CD8-positive, alpha-beta memory T cell (primary cell): ENCODE measurements at places on chromosomes 1 and 21. TPM values are rescaled to one million over a fixed set of nuclear protein-coding genes. Genes with fewer than 3 reads are reported as not detected.

DNA sequence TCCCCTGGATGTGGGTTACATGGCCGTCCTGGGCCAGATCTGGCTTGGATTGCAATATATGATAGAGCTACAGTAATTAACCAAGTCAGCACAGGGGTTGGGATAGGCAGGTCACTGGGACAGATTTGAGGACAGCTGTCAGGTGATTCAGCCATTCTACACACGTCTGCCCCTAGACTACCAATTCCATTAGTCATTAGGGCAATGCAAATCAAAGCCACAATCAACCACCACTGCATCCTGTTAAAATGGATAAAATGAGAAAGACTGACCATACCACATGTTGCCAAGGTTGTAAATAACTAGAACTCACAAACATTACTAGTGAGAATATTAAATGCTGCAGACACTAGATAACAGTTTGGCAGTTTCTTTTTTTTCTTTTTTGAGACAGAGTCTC lies 16.0 kb downstream of the C21orf58 start:
- DNase-seq, result no peak
- no peaks in the 10 kb centered on the region for H3K4me1 ChIP-seq
- H3K4me3 ChIP-seq, result no peak overlapping the region

- no peak overlapping the region for H3K27ac ChIP-seq
- no peak for DNase-seq
- no peaks in the 10 kb centered on the region for H3K4me1 ChIP-seq
- H3K4me3 ChIP-seq, result no peak overlapping the region
Measured at GRCh38 chr1:242802973-242803372, 278.5 kb upstream of the PLD5 start.

DNA sequence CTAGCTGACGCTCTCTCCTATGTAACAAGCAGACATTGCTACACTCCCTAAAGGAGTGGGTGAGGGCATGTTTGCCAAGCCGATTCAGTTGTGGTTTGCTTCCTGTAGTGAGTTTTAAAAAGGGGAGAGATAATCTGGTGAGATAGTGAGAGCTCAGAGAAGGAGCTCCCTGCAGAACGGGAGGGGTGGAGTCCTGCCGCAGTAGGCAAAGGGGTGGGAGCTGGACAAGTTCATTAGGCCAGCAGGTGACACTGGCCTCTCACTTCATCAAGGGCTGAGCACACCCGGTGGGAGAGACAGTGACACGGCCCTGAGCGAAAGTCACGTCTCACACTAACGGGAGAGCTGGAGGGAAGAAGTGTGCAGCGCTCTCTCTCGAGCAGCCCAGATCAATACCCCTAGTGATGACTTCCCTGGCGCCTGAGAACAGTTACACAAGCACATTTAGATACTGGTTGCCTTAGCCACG lies 144.0 kb upstream of the CD34 start:
- H3K27ac ChIP-seq, result no peak overlapping the region
- no peaks in the 10 kb centered on the region for H3K4me1 ChIP-seq
- H3K27me3 ChIP-seq, result no peaks in the 10 kb centered on the region
- no peak overlapping the region for H3K4me3 ChIP-seq
- DNase-seq, result no peak
- H3K36me3 ChIP-seq, result no peaks in the 10 kb centered on the region

GRCh38 chr1:178513278-178513983 lies 522 bp downstream of the TEX35 start:
- H3K36me3 ChIP-seq, result no peaks in the 10 kb centered on the region
- no peaks in the 10 kb centered on the region for H3K27me3 ChIP-seq
- DNase-seq, result no peak
- H3K4me1 ChIP-seq, result no peaks in the 10 kb centered on the region
- no peak overlapping the region for H3K4me3 ChIP-seq

DNA sequence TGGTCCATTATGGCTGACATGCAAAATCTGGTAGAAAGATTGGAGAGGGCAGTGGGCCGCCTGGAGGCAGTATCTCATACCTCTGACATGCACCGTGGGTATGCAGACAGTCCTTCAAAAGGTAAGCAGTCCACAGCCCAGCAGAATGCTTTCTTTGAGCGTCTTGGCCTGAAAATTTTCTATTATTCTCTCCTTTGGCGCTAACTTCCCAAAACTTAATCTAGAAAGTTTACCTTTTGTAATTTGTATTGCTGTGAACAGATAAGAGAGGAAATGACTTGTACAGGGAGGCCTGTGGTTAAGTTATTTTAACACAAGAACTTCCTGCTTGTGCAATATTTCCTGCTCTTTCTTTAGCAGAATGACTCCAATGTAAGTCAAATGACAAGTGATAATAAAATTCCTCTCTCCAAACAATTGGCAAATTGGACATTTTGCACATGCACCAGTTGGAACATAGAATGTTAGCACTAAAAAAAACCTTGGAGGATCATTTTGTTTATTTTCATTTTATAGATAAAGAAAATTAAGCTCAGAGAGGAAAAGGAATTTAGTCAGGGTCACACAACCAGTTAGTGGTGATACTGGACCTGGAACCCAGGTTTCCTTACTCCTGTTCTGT lies 18.9 kb downstream of the CAP1 start:
- peaks cover 91% of the 10 kb centered on the region for H3K4me1 ChIP-seq
- H3K27ac ChIP-seq, result peak overlapping the region; percentile 58
- no peak for DNase-seq
- no peaks in the 10 kb centered on the region for H3K27me3 ChIP-seq
- peak overlapping the region; percentile 16 for H3K4me3 ChIP-seq

DNA sequence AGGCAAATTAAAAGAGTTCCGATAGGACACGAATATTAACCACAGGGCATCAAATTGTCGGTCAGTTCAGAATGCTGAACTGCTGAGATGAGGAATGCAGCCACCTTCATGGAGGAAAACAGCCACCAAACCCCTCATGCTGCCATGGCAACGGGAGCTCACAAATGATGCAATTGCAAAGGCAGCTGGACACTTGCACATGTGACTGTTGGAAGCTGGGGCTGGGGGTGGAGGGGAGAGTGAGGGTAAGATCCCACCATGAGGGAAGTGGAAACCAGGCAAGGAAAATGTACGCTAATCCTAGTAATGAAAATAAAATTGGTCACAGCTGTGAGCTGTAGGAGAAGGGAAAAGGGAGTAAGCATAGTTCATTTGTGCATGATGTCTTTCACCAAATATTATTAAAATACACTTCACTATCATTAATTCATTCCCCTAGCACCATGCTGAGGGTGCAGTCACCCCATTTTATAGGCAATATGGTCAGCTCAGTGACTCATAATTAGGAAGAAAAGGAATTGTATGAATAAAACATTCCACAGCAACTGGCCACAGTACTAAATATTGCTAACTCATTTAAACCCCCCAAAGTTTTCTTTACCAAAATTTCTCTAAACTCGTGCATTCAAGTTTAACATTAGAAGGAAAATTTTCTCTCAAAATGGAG lies 15.3 kb downstream of the BECN2 start:
- no peaks in the 10 kb centered on the region for H3K27me3 ChIP-seq
- no peaks in the 10 kb centered on the region for H3K36me3 ChIP-seq
- no peak overlapping the region for H3K27ac ChIP-seq
- DNase-seq, result no peak
- H3K4me3 ChIP-seq, result no peak overlapping the region
- H3K4me1 ChIP-seq, result no peaks in the 10 kb centered on the region

DNA sequence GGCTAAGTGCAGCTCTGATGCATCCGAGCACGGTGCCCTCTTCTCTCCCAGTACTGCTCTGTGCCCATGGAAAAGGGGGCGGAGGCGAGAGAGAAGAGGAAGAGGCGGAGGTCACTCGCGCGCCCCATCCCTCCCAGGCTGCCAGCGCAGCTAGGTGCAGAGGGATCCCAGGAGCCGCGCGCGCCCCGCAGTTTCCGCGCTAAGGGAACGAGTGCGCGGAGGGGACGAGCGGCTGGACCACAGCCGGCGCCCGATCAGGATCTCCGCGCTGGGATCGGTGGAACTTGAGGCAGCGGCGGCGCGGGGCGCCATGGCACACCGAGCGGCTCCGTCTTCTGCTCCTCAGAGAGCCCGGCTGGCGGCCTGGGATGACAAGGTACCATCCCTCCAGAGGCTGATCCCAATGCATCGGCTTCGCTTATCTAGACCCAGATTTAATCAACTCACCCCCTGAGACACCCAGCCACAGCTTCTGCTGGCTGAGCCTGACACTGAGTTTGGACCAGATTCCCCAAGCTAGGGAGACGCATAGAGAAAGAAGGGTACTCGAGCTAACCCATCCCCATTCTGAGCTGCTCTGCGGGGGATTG lies at the start of gene PTGFR:
TSS of gene PTGFR (plus strand) at position 114 of the 590 bp plus-strand sequence. CDS start 1,770 bp downstream, outside the sequence.
- no peaks in the 10 kb centered on the region for H3K4me1 ChIP-seq
- no peak within 1 kb of the TSS for H3K4me3 ChIP-seq
- H3K36me3 ChIP-seq, result no peaks in the 10 kb centered on the region

GRCh38 chr1:199861020-199861795 lies 166.3 kb upstream of the NR5A2 start:
- no peak overlapping the region for H3K4me3 ChIP-seq
- no peaks in the 10 kb centered on the region for H3K27me3 ChIP-seq
- no peak overlapping the region for H3K27ac ChIP-seq
- DNase-seq, result no peak

GRCh38 chr1:902802-903201 lies 20.9 kb upstream of the SAMD11 start:
- no peak overlapping the region for H3K4me3 ChIP-seq
- H3K27ac ChIP-seq, result no peak overlapping the region
- no peak for DNase-seq

DNA sequence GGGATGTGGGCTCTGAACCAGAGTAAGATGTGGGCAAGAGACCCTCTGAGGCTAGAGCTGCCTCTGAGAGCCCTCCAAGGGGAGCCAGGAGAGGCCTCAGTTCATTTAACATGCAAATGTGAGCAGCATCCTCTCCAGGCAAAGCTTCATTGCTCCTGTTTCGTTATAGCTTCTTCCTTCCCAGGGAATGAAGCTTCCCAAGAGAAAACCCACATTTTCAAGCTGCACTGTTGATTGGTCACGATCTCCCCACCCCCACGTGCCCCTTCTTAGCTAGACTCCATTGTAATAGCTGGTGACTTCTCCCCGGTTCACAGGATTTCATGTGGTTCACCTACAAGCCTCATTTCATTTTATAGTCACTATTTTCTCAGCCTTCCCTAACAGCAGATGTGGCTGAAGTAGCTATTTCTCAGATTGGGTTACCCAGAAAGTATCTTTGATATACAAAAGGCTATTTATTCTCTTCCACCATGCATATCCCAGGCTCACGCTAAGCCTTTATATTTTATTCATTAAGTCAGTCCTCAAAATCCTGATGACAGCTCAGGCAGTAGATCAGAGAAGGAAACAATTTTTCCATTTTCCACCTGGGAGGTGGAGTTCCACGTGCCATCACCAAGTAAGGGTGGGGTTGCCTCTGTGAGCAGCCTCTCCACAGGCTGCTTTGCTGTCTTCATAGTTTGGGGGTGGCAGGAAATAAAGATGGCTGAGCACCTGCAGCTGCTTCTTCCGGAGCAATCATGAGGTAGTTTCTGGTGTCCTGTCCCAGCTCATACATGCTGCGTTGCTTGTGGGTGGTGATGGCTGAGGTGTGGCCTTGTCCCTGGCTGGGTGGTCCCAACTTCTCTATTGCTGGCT lies 178.3 kb upstream of the RAB4A start:
- no peak overlapping the region for H3K27ac ChIP-seq
- H3K36me3 ChIP-seq, result no peaks in the 10 kb centered on the region
- H3K4me3 ChIP-seq, result no peak overlapping the region

GRCh38 chr1:99681583-99681982 lies 35.7 kb downstream of the PALMD start:
- no peaks in the 10 kb centered on the region for H3K27me3 ChIP-seq
- no peak overlapping the region for H3K4me3 ChIP-seq
- H3K4me1 ChIP-seq, result no peaks in the 10 kb centered on the region

- H3K27ac ChIP-seq, result no peak overlapping the region
- H3K27me3 ChIP-seq, result peaks cover 9% of the 10 kb centered on the region
- DNase-seq, result no peak
- H3K4me1 ChIP-seq, result peaks cover 8% of the 10 kb centered on the region
Measured at GRCh38 chr21:31554511-31555022, 104.9 kb upstream of the SOD1 start.

- H3K27ac ChIP-seq, result no peak overlapping the region
- no peak for DNase-seq
- H3K4me3 ChIP-seq, result no peak overlapping the region
- no peaks in the 10 kb centered on the region for H3K36me3 ChIP-seq
- no peaks in the 10 kb centered on the region for H3K27me3 ChIP-seq
Measured at GRCh38 chr1:48823168-48823567, 46.5 kb upstream of the BEND5 start.

- no peaks in the 10 kb centered on the region for H3K27me3 ChIP-seq
- H3K4me1 ChIP-seq, result peaks cover 36% of the 10 kb centered on the region
- no peak for DNase-seq
- no peaks in the 10 kb centered on the region for H3K36me3 ChIP-seq
Measured at GRCh38 chr1:197770243-197770642, 5.0 kb downstream of the DENND1B start.

DNA sequence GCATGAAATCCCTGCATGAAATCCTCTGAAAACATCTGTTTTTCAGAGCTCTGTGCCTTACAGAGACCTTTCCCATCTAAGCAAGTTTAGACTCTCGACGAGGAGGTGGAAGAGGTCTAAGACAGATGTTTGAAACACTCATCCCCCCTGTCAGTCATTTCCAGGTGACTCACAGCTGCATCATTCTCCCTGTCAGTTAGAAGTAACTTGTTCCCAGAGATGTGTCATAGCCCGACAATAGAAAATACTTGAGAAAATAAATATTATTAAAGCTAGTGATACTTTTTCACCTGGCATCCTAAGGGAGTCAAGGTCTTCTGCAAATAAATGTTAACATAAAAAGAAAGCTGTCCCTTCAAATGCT lies 41.6 kb upstream of the SEC16B start:
- no peak overlapping the region for H3K27ac ChIP-seq
- DNase-seq, result no peak
- H3K4me3 ChIP-seq, result no peak overlapping the region
- H3K27me3 ChIP-seq, result no peaks in the 10 kb centered on the region
- H3K4me1 ChIP-seq, result no peaks in the 10 kb centered on the region

DNA sequence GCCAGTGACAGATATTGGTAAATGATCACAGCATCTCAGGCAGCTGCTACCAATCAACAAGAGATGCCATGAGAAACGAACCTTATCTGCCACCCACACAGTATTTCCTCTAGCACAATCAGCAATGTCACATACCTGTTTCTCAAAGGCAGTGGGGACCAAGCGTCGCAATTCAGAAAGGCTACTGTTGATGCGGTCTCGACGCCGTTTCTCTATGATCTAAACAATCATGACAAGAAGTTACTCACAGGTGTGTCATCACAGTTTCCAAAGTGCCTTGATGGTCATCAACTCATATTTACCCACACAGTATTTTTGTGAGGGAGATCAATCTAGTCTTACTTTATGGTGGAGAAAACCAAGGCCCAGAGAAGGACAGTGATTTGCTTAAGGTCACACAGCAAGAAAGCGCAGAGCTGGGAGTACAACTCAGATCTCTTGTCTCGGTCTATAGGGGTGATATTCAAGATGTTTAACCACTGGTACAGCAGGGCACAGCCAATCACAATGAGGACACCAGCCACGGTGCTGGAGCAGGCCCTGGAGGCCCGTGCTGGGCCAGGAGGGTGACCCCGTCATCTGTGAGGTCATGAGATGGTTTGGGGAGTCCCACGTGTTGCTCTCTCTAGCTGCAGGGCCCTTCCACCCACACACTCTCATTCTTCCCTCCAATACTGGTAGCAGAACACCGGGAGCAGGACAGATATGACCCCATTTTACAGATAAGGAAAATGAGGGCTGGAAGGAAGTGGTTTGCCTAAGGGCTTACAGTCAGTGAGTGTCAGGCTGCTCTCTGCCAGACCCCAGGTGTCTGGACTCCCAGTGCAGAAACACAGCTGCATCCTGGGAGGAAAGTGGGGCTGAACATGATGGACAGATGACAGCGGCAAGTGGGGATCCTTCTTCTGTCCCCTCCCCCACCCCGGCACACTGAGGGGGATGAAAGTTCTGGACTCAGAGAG lies 7.8 kb downstream of the HEYL start:
- no peaks in the 10 kb centered on the region for H3K4me1 ChIP-seq
- DNase-seq, result no peak

The CCNL2 gene
- total RNA-seq, result 124 TPM
